ENCODE measurements at places on chromosomes 4 and X.

GRCh38 chr4:110682311-110682710, 59.4 kb upstream of the PITX2 start:
- no peak for DNase-seq

GRCh38 chr4:72893354-72894066, 176.0 kb downstream of the COX18 start:
- no peak for DNase-seq

DNA sequence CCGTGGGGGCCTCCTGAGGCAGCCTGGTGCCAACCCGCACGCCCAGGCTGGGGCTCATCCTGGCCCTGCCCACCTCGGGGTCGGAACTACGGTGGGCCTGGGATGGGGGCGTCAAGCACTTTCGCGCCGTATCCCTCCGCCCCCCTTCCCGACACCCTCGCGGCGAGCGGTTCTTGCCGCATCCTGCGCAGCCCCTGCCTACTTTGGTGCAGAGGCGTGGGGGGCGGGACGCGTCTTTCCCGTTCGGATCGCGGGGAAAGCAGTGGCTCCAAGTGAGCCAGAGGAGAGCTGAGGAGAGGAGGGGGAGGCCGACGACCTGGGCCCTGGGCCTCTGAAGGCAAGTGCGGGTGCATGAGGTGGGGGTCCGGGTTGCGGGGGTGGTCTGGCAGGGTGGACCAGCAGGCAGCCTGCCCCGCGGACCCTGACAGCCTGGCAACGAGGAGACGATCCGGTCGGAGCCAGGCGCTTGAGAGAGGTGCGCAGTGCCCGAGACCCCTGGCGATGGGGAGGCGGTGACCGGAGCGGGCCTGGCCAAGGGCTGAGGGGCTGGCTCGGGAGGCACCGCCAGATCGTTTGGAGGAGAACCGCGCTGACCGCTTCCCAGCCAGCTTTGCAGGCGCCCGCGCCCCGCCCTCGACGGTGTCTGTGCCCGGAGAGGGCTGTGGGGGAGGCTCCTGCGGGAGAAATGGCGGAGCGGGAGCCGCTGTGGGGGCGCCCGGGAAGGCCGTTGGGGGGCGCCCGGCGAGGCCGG, at the start of gene GPRASP2:
TSS of gene GPRASP2 (plus strand) at position 233 of the 751 bp plus-strand sequence. CDS start 2,422 bp downstream, outside the sequence.
- DNase-seq: no peak

DNA sequence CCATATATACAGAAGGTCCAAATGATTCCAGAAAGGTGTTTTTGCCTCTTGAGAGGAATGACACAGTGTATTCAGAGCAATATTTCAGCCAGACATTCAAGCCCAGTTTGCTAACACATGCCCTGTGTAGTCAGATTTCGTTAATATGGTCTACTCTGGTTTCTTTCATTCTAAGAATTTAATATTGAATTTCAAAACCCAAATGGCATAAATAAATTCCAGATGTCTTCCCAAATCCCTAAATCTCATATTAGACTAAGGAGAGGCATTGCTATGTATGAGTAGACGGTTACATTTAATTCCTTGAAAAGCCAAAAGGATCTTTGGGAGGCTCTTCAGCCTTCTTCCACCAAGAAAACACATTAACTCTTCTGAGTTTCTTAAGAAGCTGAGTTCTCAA, 66.3 kb upstream of the C1QTNF7 start:
- no peak for DNase-seq

DNA sequence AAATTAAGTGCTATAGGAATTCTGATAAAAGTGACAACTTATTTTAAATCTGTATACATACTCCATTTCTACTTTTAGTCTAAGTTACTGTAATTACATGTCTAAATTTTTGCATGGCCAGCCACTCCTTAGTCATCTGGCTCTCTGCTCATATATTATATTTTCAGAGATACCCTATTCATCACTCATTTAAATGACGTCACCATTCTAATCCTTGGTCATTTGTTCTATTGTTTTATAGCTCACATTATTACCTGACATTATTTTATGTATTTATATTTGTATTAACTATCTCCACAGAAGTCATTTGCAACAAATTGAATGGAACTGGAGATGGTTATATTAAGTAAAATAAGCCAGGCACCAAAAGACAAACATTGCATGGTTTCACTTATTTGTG, 179.6 kb upstream of the CXorf51A start:
- no peak for DNase-seq

GRCh38 chr4:184402740-184403383, 71.5 kb downstream of the IRF2 start:
- no peak for DNase-seq
